Right renal pelvis (tissue), 4 donors: ENCODE measurements at places on chromosomes 16 and 17.

DNA sequence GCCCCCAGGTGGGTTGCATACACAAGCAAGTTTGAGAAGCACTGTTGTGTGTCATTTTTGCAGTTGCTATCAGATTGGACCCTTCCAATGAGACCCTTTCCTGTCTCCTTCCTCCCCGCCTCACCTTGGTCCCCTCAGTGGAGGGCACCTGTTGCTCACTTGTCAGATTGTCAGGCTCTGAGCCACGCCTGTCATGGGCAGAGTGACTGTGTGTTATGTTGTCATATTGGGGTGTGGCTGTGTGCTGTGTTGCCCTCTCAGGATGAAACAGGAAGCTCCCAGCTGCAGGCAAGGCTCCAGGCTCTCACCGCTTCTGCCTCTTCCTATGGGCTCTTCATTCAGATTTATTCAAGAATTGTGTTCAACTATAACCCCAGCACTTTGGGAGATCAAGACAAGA is 302.9 kb downstream of the CPPED1 start:
- no peak for DNase-seq

DNA sequence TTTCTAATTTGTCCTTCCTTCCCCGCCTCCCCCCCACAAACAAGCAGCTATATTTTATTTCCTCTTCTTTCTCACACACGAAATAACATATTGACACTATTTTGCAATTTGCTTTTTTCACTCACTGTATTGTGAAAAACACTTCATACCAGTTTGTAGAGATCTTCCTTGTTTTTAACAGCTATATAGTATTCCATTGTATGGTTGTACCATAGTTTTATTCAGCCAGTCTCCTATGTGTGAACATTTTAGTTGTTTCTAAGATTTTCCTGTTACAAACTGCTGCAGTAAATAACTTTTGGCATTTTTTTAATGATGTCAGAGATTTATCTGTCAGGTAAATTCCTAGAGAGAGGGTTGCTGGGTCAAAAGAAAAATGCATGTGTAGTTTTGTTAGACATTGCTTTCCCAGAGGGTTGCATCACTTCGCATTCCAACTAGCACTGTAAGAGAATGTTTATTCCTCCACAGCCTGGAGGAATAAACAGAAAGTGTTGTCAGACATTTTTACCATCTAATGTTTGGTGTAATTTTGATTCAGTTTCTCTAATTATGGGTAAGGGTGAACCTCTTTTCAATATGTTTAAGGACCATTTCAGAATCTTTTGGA is 101.2 kb downstream of the MRTFB start:
- DNase-seq, result no peak

DNA sequence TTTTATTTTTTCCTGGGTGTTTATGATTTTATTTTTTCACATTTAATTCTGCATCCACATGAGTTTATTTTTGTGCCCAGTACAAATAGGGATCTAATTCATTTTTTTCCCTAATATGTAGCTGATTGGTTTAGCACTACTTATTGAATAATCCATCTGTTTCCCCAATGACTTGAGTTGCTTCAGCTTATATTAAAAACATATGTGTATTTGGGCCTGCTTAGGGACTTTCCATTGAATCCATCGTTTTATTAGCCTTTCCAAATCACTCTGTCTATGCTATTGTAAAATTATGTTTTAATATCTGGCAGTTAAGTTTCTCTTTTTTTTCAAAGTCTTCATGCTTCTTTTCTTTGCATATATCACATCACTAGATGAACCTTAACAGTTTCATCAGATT is 42.2 kb downstream of the WWP2 start:
- no peak for DNase-seq

DNA sequence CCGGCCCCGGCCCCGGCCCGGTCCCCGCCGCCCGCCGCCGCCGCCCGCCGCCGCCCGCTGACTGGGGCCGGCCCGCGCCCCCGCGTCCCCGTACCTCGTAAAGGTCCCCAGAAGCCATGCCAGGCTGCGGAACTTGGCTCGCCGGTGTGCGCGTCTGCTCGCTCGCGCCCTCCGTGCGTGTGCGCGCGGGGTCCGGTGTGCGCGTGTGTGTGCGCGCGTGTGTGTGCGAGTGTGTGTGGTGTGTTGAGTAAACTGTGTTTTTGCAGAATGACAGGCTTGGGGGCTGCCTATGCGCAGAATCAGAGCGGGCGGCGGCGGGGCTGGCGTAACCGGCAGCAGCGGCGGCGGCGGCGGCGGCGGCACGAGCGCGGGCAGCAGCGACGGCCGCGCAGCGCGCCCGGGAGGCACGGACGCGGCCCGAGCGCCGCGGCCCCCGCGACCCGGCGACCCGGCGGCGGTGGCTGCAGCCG is 307 bp downstream of the CDYL2 start:
- no peak for DNase-seq

- no peak for DNase-seq
These were observed 22.2 kb downstream of the CARD14 start for GRCh38 chr17:80191865-80192661.

DNA sequence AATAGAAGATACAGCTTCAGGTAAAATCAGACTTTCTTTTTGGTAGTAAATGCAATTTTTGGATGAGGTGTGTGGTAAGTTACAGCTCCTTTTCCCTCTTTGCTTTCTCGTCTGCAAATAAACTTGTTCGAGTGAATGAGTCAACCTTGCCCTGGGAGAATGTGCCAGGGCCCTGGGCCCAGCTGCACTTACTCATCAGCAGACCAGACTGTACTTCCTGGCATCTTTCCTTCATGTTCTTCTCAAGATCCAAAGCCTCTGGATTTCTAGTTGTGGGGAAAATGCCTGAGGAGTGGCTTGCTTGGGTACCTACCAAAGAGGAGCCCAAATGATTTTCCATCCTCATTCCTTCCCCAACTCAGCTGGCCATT is 5.4 kb upstream of the G6PC1 start:
- DNase-seq, result no peak
